ENCODE measurements at places on chromosomes 11 and 22.

GRCh38 chr11:9840460-9841004 lies 176.7 kb downstream of the SWAP70 start:
- DNase-seq: no peak

GRCh38 chr11:71070490-71071453 lies 181.6 kb downstream of the SHANK2 start:
- DNase-seq: no peak

DNA sequence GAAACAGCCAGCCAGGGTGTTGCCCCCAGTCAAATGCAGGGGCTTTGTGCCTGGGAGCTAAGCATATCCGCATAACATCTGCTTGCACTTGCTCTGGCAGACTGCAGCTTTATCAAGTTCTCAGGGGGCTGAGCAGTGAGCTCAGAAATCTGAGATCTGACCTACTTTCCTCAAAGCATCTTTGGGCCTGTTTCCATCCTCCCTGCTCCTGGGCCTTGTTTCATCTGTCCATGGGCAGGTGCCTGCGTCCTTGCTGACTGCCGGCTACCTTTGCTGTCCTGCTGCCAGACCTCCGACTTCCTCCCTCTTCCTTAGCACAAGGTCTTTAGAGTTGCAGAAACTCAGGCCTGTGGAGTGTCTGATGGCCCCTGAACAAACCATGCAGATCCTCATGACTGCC lies 131.2 kb upstream of the B3GAT1 start:
- no peak for DNase-seq

GRCh38 chr11:117735350-117735977 lies 61.6 kb downstream of the DSCAML1 start:
- no peak for DNase-seq

- no peak for DNase-seq
Observed at GRCh38 chr11:103920449-103920848, 116.0 kb upstream of the DDI1 start.

- DNase-seq: peak; percentile 37
Observed at GRCh38 chr11:6705905-6706535, 22.9 kb upstream of the MRPL17 start.

- no peak for DNase-seq
Observed at GRCh38 chr11:71566081-71566620, 788 bp downstream of the KRTAP5-10 start.

GRCh38 chr11:94398101-94398500 lies 3.1 kb downstream of the GPR83 start:
- no peak for DNase-seq

DNA sequence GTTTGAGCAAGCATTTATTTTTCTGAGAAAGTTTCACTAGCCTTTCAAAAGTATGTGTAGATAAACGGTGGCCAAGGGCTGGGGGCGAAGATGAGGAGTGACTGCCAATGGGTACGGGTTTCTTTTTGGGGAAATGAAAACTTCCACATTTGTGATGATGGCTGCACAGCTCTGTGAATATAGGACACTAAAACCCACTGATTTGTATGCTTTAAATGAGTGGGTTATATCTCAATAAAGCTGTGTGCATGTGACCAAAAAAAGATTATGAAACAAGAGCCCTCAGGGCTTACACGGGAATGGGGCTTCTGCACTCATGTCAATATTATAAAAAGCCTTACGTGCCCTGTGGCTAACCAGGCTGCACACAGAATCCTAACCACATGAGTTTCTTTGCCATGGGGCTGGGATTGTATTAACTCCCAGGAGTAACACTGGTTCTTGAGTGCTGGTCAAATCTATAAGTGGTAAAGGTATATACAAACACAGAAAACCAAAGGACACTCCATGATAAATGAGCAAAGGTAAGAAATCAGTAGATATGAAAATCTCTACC lies 31.3 kb downstream of the ABCC8 start:
- no peak for DNase-seq

DNA sequence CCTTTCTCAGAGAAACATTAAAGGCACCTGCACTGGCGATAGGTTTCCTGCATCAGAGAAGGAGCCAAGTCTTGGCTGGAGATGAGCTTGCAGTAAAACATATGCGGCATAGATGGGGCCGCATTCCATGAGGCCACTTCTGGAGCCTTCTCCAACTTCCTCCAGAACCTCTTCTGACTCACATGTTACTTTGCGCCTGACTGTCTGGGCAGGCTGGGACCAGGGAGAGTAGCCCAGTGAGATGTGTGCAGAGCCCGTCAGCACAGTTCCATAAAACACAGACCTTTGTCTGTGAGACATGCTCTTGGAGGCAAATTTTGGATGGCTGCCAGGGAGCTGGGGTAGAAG lies 55.4 kb upstream of the BID start:
- no peak for DNase-seq

DNA sequence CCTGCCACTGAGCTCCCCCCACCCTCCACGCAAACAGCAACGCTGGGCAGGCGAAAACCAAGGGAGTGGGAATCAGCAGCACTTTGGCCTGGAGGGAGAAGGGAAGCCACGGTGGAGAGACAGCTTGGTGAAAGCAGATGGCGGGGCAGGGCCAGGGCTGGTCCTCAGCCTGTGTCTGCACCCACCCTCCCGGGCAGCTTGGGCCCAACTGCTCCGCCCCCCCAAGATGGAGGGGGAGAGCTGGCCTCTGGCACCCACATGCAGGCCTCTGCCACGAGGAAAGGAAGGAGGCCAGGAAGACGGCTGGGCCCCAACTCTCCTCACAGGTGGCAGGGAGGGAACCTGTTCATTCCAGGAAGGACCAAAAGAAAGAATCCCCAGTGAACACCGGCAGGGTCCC lies 17.8 kb downstream of the MAFF start:
- no peak for DNase-seq

DNA sequence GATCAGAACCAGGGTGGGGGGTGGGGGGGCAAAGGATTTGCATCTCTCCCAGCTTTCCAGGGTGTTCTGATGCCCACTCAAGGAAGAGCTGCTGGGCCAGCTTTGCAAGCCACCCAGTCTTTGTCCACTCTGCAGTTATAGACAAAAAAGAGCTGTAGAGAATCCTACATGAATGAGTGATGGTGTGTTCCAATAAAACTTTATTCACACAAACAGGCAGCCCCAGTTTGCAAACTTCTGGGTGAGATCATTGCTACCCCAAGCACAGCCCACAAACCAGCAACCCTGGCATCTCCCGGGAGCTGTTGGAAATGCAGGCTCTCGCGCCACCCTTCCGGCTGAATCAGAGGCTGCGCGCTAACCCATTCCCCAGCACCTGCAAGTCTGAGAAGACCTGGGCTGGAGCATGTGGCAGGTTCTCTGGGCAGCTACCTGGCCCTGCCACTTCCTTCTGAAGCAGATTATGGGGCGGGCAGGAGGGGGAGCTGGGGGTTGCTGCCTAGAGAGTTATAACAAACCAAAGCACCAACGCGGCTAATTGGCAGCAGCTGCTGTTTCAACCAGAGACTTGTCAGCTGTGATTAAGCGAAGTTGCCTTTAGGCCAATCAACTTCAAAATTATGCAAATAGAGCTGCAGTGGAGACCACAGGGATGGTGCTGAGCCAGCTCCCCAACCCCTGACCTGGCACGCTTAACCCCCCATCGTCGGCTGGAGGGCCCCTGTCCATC lies 3.8 kb upstream of the SHISAL1 start:
- no peak for DNase-seq
